ENCODE measurements at places on chromosomes 11 and 22.

DNA sequence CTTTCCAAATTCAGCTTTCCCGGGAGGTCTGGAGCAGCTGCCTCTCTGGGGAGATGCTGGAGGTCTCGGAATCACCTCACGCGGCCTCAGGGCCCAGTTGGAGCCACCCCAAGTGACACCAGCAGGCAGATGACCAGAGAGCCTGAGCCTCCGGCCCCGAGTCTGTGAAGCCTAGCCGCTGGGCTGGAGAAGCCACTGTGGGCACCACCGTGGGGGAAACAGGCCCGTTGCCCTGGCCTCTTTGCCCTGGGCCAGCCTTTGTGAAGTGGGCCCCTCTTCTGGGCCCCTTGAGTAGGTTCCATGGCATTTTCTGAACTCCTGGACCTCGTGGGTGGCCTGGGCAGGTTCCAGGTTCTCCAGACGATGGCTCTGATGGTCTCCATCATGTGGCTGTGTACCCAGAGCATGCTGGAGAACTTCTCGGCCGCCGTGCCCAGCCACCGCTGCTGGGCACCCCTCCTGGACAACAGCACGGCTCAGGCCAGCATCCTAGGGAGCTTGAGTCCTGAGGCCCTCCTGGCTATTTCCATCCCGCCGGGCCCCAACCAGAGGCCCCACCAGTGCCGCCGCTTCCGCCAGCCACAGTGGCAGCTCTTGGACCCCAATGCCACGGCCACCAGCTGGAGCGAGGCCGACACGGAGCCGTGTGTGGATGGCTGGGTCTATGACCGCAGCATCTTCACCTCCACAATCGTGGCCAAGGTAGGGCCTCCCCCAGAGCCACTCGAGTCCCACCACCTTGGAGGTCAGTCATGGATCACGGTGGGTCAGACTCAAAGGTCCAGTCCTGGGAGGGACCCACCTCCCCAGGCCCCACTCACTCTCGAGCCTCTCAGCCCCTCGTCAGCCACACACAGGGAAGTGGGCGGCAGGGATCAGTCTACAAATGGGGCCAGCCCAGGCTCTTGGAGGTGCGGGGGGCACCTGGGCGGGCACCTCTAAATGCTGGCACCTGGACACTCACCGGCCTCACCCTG lies 525 bp downstream of the SLC22A12 start:
- no peaks in the 10 kb centered on the region for H3K4me1 ChIP-seq
- H3K27me3 ChIP-seq, result peaks cover 11% of the 10 kb centered on the region
- DNase-seq, result no peak

GRCh38 chr11:114563077-114563476 lies 3.4 kb upstream of the NXPE1 start:
- no peak for DNase-seq
- H3K4me3 ChIP-seq, result no peak overlapping the region
- H3K27ac ChIP-seq, result no peak overlapping the region
- H3K36me3 ChIP-seq, result no peaks in the 10 kb centered on the region

- peaks cover 83% of the 10 kb centered on the region for H3K4me1 ChIP-seq
- H3K4me3 ChIP-seq, result no peak overlapping the region
- H3K36me3 ChIP-seq, result peaks cover 19% of the 10 kb centered on the region
- H3K27me3 ChIP-seq, result no peaks in the 10 kb centered on the region
Observed at GRCh38 chr11:74011360-74012073, 2.6 kb upstream of the UCP3 start.

- peaks cover 8% of the 10 kb centered on the region for H3K27me3 ChIP-seq
- no peaks in the 10 kb centered on the region for H3K4me1 ChIP-seq
- no peak overlapping the region for H3K4me3 ChIP-seq
- H3K27ac ChIP-seq, result peak overlapping the region; percentile 47
Observed at GRCh38 chr22:27194096-27194748, 536.8 kb downstream of the MIAT start.

GRCh38 chr11:24531528-24531927 lies 34.7 kb downstream of the LUZP2 start:
- no peak overlapping the region for H3K4me3 ChIP-seq
- no peak for DNase-seq
- H3K27ac ChIP-seq, result no peak overlapping the region
- no peaks in the 10 kb centered on the region for H3K4me1 ChIP-seq

- H3K36me3 ChIP-seq, result no peaks in the 10 kb centered on the region
- no peak overlapping the region for H3K27ac ChIP-seq
- H3K4me3 ChIP-seq, result no peak overlapping the region
- H3K27me3 ChIP-seq, result peaks cover 13% of the 10 kb centered on the region
Observed at GRCh38 chr11:134481135-134481534, 69.1 kb upstream of the B3GAT1 start.

DNA sequence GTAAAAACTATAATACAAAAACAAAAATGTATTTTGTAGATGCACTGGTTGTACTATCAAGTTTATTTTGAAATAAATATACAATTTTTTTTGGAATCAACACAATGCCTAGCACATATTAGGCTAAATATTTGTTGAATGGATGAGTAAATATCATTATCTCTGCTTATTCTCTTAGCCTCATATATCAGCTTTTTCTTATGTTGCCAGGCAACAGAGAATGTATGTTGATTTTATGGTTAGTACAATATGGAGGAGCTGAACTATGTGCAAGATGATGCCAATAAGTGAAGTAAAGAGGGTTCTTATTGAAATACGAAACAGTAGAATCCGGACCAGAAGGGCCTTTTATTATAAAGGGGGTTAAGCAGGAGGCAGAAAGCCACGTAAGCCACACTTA lies 94.9 kb downstream of the FAR1 start:
- no peaks in the 10 kb centered on the region for H3K4me1 ChIP-seq
- H3K4me3 ChIP-seq, result no peak overlapping the region
- no peaks in the 10 kb centered on the region for H3K36me3 ChIP-seq
- no peak overlapping the region for H3K27ac ChIP-seq
- H3K27me3 ChIP-seq, result no peaks in the 10 kb centered on the region

GRCh38 chr11:90330632-90331031 lies 107.8 kb upstream of the CHORDC1 start:
- H3K36me3 ChIP-seq, result no peaks in the 10 kb centered on the region
- no peaks in the 10 kb centered on the region for H3K27me3 ChIP-seq
- H3K4me3 ChIP-seq, result no peak overlapping the region
- H3K4me1 ChIP-seq, result no peaks in the 10 kb centered on the region

Measured in activated CD4-positive, alpha-beta T cell treated with anti-CD3 and anti-CD28 coated beads for 36 hours (primary cell).